ENCODE measurements at places on chromosomes 3 and 15.

DNA sequence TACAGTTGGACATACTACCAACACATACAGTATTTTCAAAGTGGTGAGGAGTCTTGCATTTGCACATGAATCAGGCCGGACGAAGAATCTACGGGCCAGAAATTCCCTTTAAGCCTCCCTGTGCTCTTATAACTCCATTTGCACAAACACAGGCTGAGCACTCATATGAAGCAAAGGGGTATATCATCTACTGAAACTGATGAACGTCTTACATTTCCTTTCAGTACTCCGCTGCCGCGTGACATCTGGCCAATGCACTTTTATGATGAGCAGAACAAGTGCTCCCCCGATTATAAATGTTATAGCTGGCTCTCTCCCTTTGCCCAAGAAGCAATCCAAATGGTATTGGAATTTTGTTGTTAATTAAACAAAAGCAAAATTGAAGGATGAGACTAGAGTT lies 110.3 kb upstream of the ICE2 start:
- DNase-seq, result peak; percentile 80

DNA sequence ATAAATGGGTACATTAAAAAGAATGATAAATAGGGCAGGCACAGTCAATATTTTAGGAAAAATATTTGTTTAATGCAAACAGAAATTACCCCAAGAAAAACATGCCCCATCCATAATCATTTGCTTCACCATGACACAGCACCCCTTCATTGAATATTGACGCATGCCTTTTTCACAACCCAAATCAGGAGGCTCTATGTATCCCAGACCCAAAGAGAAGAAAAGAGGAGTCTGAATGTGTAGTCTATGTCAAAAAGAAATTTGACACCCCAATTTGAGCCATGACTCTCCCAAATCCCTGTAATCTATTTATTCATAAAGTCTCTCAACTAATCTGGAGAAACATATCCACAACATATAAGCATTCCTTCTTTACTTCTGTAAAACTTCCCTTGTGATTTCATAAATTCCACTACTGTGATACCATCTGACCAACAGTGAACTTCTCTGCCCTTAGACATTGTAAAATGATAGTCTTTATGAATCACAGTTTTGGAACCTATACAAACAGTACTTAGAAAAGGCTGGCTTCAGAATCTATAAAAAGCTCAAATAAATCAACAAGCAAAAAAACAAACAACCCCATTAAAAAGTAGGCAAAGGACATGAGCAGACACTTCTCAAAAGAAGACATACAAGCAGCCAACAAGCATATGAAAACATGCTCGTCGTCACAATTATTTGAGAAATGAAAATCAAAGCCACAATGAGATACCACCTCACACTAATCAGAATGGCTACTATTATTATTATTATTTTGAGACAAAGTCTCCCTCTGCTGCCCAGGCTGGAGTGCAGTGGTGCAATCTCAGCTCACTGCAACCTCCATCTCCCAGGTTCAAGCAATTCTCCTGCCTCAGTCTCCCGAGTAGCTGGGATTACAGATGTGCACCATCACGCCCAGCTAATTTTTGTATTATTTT lies 53.4 kb upstream of the XRN1 start:
- DNase-seq, result peak; percentile 17

- DNase-seq, result no peak
Observed at GRCh38 chr15:71448688-71449114, 333.4 kb downstream of the THSD4 start.

DNA sequence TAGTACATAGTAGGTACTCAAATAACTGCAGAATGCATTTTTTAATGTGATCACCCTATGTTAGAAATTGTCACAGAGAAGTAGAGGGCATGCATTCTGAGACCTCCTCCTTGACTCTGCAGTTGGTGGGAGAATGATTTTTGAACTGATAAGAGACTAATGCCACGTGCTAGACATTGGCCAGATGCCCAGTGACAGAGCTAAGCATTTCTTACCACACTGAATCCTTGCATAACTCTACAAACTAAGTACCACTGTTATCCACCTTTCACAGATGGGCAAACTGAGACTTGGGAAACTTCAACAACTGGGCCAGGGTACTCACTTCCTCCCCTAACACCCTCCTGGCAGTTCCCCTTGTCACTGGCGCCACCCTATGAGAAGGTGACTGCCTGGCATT lies 33.5 kb upstream of the SPATA12 start:
- no peak for DNase-seq

- peak; percentile 77 for DNase-seq
Observed at GRCh38 chr15:35078221-35078915, 6.7 kb downstream of the NANOGP8 start.

GRCh38 chr3:126672340-126672739 lies 17.4 kb upstream of the TXNRD3 start:
- DNase-seq, result no peak

GRCh38 chr3:32969656-32970055 lies 18.2 kb downstream of the CCR4 start:
- DNase-seq, result no peak

DNA sequence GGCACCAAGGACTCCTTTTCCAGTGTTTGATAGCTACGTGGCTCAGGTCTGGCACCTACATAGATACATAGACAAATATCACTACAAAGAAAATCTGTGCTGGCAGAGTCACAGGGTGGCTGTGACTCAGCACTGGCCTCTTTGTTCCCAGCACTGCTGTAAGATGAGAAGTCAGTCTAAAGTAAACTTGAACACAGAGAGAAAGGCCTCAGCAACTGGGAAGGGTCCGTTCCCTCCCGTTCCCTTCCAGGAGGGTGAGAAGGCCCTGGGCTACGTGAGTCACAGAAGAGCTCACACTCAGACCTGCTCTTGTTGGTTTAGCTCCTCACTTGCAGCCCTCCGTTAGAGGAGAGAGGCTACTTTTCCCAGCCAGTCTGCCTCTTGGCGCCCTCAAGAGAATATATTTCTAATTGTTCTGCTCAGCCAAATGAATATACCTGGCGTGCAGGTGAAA lies 23.1 kb downstream of the ANXA2 start:
- DNase-seq, result no peak

DNA sequence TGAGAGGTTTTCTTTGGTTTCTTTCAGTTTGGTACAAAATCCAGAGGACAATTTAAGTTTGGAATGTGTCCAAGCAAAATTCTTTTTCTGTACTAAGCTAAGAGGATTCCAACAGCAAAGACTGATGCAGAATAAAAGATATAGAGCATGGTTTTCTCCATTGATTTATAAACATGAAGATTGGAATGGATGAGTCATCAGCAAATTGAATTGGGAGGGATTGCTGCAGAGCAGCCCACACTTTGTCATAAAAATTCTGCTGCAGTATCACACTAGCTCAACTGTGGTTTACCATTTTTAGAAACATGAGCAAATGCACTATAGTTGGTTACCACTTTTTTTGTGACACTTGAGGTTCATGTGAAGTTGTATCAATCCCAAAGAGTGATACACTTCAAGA lies 16.1 kb upstream of the LARP6 start:
- no peak for DNase-seq

- DNase-seq, result no peak
Observed at GRCh38 chr3:124209426-124209825, 217.5 kb upstream of the ROPN1 start.

- DNase-seq, result no peak
Observed at GRCh38 chr3:11581237-11582190, 62.2 kb downstream of the VGLL4 start.

- DNase-seq, result peak; percentile 66
Observed at GRCh38 chr3:143207338-143207961, 87.9 kb downstream of the CHST2 start.

GRCh38 chr3:188822004-188822403 lies 349.8 kb upstream of the TPRG1 start:
- no peak for DNase-seq

GRCh38 chr3:116470605-116471197 lies 25.4 kb upstream of the LSAMP start:
- no peak for DNase-seq

DNA sequence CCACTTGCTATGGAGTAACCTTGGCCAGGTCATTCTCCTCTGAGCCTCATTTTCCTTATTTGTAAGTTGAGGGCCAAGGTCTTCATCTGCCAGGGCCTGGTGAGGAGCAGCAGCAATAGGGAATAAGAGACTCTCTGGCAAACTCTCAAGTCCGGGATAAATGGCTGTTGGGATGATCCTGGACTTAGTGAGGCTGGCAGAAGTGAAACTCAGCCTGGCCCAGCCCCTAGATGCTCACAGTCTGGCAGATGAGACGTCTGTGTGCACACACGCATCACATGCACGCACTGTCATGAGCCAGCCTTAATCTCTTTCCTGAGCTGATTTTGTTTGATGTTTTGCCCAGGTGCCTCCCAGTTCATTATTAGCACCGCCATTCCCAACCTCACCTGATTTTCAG lies 26.8 kb downstream of the SLC6A6 start:
- DNase-seq, result no peak

DNA sequence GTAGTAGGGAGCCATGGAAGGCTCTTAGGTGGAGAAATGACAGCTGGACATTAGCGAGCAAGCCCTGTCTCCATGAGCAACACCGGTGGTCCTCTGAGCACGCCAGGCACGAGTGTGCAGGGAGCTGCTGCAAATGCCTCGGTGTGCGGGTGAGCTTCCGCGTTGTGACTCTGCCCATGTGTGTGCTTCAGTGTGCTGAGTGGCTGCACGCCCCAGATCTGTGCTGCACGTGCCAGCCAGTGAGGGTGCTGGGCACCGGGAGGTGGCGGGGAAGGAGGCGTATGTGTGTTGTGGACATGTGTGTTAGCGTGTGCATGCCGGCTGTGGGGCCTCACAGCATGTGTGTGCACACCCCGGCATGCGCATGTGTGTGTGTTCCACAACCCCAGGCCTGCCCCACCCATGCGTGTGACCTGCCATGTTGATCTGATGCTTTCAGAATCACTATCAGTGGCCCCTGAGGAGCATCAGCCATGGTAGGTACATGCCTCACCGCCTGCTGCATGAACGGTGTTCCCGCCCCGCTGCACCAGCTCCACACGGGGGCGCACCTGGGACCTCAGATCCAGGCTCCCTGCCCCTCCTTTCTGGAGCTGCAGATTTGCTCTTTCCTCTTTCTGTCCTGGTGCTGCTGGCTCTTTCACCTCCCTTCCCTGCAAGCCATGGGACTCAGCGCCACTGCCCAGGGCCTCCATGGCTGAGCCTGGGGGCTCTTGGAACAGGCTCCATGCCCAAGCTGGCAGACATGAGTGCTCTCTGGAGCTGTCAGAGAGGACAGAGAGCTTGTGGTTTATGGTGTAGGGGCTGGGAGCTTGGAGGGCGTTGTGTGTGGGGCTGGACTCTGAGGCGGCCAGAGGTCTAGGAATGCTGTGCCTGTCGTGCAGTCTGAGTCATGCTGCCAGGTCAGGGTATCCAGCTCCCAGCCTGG lies 169.4 kb downstream of the TBC1D2B start:
- DNase-seq, result no peak

GRCh38 chr3:37653466-37653865 lies 208.2 kb upstream of the CTDSPL start:
- peak; percentile 37 for DNase-seq

DNA sequence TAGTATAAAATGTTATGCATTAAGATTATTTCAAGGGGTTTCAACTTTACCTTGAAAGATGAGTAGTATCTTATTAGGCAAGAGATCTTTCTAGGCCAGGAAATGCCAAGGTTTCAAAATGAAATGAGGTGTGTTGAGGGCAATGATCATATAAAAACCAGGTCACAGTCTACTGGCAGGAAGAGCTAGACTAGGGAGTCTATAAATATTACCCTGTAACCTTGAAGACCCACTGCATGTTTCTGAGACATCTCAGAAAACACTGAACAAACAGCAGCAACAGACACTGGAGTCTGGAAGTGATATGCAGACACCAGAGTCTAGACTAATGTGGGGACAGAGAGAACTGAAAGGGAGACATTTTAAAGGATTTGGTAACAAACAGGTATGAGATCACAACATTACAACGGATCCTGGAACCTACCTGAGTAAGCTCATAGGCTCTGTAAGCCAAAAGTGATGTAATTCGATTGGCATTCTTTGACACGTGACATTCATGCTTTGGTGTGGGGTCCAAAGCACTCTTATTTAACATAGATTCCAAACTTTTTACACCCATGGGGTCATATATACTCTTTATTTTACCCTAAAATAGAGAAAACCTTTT lies 15.0 kb downstream of the TASOR start:
- no peak for DNase-seq

- no peak for DNase-seq
Observed at GRCh38 chr15:67369359-67369998, 114.9 kb downstream of the IQCH start.

DNA sequence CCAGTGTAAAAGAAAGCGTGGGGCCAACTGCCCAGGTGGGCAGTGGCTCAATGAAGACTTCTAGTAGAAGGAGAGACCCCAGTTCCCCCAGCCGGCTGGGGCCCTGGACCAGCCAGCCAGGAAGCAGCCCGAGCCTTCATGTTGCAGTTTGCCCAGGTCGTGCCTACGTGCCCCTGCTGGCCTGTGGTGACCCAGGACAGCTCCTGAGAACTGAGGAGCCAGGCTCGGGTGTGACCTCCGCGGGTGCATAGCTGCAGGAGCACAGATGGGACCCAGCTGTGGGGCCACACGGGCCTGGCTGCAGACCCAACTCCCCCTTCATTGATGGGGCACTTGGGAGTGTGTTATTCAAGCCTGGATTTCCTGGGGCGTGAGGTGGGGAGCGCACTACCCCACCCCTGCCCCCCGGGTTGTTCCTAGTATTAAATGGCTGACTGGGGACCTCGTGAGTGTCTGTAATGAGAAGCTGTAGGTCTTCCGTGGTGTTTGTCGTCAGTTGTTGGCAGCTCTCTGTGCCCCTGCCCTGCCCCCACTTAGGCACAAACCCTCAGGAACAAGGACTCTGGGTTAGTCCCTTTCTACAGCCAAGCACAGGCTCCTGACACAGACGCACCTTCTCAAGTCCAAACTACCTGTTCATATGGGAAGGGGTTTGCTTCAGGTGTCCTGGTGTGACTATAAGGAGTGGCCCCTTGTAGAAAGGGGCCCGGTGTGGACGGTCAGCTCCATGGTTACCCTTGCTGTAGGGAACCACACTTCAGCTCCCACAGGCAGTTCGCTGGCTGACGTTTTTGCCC lies 39.1 kb downstream of the IDH2 start:
- no peak for DNase-seq

- no peak for DNase-seq
Observed at GRCh38 chr3:107956991-107957900, 133.6 kb downstream of the CD47 start.

- DNase-seq, result no peak
Observed at GRCh38 chr3:45927881-45928280, 15.4 kb upstream of the CXCR6 start.

DNA sequence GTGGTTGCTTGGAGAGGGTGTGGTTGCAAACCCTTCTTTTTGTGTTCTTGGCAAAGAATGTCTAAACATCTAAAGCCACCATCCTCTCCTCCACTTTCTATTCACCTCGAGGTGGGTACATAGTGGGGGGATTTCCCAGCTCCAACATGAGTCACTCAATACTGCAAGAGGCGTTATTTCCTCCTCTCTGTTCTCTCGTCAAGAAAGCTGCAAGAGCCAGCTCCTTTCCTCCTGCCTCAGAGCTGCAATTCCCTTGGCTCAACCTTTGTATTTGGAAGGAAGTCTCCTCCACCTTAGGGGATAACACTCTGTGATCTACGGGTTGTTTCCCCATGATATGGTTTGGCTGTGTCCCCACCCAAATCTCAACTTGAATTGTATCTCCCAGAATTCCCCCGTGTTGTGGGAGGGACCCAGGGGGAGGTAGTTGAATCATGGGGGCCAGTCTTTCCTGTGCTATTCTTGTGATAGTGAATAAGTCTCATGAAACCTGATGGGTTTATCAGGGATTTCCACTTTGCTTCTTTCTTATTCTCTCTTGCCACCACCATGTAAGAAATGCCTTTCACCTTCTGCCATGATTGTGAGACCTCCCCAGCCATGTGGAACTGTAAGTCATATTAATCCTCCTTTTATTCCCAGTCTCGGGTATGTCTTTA lies 138.4 kb downstream of the PLCL2 start:
- DNase-seq, result peak; percentile 87

GRCh38 chr15:31051496-31052080 lies 49.9 kb downstream of the TRPM1 start:
- no peak for DNase-seq
